ENCODE measurements at places on chromosomes 11 and 22.

DNA sequence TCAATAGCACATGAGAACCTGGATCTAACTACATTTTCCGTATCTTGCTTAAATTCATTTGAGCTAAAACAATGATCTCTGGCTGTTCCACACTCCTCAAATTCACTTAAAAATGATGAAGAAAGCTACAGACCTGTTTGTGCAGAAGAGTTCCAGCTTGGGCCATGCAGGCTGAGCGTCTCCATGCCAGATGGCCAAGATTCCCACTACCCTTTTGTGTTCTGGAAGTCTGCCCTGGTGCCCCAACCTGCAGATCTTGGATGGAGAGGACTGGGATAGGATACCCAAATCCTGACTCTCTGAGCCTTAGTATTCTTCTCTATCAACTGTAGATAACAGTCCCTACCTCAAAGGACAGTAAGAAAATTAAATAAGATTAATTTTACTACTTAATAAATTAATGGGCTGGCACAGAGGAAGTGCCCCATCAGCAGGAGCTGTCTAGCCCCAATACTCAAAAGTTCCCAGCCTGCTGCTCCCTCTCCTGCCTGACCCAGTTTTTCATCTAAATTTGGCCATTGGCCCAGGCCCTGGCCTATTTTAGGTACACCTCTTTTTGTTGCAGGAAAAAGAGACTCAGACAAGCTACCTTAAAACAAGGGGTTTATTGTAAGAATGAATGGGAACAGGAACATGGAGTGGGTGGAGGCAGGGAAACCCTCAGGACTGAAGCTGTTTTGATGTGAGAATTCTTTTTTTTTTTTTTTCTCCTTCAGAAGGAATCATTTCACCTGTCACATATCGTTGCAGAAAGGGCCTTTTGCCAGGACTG lies 81.4 kb upstream of the GRK3 start:
- DNase-seq, result no peak

- DNase-seq, result no peak
These were observed 1.2 kb upstream of the OLFML1 start for GRCh38 chr11:7484131-7484530.

DNA sequence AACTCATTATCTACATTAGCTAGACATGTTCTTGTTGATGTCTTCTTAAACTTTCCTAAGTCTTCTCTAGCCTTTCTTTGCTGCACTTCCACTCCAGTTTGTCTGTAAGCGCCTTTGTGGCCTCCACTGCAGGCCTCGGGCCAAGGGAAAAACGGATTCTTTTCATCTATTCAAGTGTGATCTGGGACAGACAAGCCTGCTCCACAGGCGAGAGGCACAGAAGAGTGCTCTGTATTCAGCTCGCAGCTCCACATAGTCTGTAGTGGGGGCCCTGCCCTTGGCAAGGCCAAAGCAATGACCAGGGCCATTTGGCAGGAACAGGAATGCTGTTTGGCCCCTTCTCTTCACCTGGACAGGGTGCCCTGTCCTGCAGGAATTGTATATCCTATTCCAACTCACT lies 84.1 kb upstream of the BARX2 start:
- DNase-seq, result no peak

- no peak for DNase-seq
These were observed 3.3 kb downstream of the TECTA start for GRCh38 chr11:121104312-121104762.

DNA sequence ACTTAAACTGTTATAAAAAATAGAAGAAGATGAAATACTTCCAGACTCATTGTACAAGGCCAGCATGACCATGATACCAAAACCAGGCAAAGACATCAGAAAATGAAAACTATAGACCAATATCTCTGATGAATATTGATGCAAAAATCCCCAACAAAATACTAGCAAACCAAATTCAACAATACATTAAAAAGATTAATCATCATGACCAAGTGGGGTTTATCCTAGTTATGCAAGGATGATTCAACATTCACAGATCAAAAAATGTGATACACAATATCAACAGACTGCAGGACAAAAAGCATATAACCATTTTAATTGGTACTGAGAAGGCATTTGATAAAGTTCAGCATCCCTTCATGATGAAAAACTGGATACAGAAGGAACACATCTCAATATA lies 824.5 kb upstream of the RAG2 start:
- DNase-seq, result no peak

DNA sequence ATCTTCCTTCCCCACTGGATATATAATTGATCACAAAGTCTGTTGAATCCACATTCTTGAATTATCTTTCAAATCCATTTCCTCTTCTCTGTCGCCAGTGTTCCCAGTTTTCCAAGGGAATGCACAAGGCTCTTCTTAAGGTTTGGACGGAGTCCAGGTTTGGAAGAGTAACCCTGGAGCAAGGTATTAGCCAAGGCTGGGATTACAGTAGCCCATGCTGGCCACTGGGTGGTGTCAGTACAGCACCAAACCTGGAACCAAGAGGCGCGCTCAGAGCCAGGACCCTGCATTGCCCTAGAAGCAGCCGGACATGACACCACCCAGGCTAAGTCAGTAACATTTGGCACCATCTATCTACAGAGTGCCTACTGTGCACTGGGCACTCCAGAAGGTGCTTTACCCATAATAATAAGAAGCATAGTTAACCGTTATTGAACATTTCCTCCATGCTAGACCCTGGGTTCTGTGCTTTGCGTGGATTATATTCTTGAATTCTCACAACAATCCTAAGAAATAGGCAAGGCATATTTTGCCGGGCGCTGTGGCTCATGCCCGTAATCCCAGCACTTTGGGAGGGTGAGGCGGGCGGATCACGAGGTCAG lies 48.0 kb upstream of the CLPB start:
- DNase-seq, result peak; percentile 31

DNA sequence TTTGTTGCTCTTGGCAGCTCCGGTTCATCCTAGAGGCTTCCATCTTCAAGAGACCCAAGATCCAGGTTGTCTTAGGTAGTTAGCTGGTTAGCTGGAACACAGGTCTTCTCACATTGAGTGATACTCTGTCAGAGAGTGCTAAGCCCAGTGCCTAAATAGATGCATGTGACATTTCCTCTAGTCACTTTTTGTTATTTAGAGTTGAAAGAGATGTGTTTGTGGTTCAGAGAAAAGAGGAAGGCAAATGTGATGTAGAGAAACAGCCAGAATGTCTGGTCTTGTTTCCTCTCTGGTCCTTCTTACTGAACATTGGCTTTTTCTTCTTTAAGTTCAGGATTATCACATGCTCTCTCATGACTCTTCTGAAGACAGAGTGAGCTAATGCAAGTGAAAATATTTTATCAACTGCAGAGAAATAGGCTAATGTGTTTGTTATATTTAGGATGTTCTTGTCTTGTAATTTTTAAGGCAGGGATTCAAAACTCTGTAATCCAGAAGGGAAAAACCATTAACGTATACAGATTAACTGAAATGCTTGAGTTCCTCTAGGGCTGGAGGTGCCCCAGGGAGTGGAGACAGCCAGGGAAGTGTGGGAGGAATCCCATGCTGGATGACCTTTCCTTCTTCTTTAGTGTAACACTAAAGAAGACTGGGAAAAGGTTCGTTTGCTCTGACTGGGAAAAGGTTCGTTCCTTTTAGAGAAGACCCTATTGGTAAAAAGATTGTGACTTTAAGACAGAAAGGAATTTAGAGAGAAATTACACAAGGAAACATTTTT lies 75.4 kb downstream of the SWAP70 start:
- no peak for DNase-seq

GRCh38 chr22:46580940-46581537 lies 39.1 kb upstream of the GRAMD4 start:
- no peak for DNase-seq

- DNase-seq, result peak; percentile 70
These were observed 3.8 kb downstream of the CSNK1E start for GRCh38 chr22:38313384-38313955.

GRCh38 chr11:117882311-117882905 lies 6.0 kb upstream of the FXYD6 start:
- no peak for DNase-seq
